ENCODE measurements at places on chromosomes 7 and 10.

- no peak overlapping the region for H3K4me3 ChIP-seq
- H3K27me3 ChIP-seq = no peaks in the 10 kb centered on the region
- no peak overlapping the region for H3K27ac ChIP-seq
- DNase-seq = no peak
Observed at GRCh38 chr10:126895214-126895781, 9.9 kb upstream of the DOCK1 start.

DNA sequence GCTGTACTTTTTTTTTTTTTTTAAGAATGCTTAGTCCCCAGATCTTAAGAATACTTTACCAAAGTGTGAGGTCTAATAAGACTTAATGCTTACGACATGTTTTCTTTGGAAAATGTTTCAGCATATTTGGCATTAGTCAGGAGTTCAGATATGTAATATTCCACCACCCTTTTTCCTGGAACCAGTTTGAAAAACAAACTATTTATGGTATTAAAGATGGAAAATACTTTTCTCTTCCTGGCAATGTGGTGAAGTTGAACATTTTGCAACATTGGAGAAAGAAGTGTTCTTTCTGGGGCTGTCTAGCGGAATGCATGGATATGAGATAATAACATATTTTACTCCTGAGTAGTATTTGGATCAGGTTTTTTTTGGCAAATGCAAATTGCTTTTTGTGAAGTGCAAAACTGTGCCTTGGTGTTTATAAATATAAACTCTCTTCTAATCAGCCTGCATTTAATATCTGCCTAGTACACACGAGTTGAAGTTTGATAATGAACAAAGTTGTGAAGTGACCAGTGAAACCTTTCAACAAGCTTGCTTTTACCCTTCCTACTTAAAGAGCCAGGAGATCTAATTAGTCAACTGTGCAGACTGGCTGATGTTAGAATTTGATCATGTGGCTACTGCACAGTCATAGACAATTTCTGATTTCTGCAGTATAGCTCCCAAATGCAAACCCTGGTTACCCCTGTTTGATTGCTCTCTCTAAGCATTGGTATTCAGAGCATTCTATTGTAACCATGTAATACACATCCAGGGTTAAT lies 20.9 kb downstream of the MAP3K8 start:
- H3K4me1 ChIP-seq = peaks cover 41% of the 10 kb centered on the region
- no peak overlapping the region for H3K27ac ChIP-seq
- peaks cover 22% of the 10 kb centered on the region for H3K36me3 ChIP-seq
- no peaks in the 10 kb centered on the region for H3K27me3 ChIP-seq

- no peaks in the 10 kb centered on the region for H3K4me1 ChIP-seq
- no peak overlapping the region for H3K4me3 ChIP-seq
- H3K27ac ChIP-seq = no peak overlapping the region
- no peaks in the 10 kb centered on the region for H3K36me3 ChIP-seq
- no peak for DNase-seq
Observed at GRCh38 chr7:37759526-37759925, 76.0 kb downstream of the GPR141 start.

DNA sequence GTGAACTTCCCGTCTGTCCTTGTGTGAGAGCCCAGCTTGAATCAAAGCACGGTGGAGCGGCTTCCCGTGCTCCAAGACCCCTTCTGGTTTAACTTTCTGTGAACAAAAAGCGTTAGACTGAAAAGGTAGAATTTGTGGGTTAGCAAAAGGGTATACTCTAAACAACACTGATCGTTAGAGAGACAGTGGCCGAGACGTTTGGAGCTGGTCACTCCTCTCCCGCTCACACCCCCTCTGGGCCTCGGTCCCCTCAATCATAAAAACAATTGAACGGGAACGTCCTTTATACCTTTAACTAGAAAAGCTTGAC lies 502 bp downstream of the PRKRIP1 start:
- peaks cover 16% of the 10 kb centered on the region for H3K4me1 ChIP-seq
- DNase-seq = no peak
- peak overlapping the region; percentile 95 for H3K4me3 ChIP-seq
- peaks cover 10% of the 10 kb centered on the region for H3K36me3 ChIP-seq
- H3K27ac ChIP-seq = peak overlapping the region; percentile 81

- no peak for DNase-seq
- no peaks in the 10 kb centered on the region for H3K36me3 ChIP-seq
- H3K27me3 ChIP-seq = no peaks in the 10 kb centered on the region
- H3K4me3 ChIP-seq = no peak overlapping the region
- H3K4me1 ChIP-seq = no peaks in the 10 kb centered on the region
- no peak overlapping the region for H3K27ac ChIP-seq
Observed at GRCh38 chr10:78829565-78829964, 239.2 kb upstream of the ZMIZ1 start.

- no peak overlapping the region for H3K27ac ChIP-seq
- no peaks in the 10 kb centered on the region for H3K36me3 ChIP-seq
- no peak for DNase-seq
- H3K27me3 ChIP-seq = no peaks in the 10 kb centered on the region
- no peaks in the 10 kb centered on the region for H3K4me1 ChIP-seq
Observed at GRCh38 chr10:115762029-115762428, 511.0 kb downstream of the GFRA1 start.

GRCh38 chr7:141991140-141991539 lies 4.5 kb upstream of the MGAM start:
- no peak overlapping the region for H3K4me3 ChIP-seq
- no peaks in the 10 kb centered on the region for H3K4me1 ChIP-seq
- H3K27me3 ChIP-seq = no peaks in the 10 kb centered on the region
- no peak overlapping the region for H3K27ac ChIP-seq

DNA sequence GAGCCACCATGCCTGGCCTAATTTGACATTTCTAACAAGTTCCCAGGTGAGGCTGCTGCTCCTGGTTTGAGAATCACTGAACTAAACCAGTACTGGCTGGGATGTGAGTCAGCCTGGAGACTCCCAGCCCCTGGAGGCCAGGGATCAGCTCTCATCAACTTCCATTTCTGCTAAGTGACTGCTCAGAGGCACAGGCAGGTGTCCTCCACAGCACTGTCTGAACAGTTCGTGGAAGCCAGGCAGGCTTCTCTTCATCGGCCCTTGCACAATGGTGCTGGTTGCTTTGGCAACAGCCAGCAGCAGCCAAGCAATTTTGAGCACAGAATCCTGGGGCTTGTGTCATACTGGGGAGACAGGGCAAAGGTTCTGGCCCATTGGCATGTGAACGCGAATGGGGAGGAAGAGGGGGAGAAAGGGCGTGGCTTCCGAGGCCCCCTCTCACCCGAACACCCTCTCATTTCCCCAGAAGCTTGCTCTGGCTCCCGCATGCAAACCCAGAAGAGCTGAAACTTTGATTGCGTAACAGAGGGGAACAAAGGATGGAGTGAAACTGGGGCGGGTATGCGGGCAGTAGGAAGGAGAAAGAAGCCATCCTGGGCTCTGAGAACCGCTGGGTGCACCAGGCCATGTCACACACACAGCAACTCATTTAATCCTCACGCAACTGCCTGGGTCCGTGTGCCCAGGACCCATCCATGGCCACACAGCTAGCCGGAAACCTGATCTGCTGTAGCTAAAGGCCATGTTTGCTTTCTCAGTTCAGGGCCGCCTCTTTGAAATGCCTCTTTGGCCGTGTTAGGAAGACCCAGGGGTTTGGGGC lies 9.0 kb upstream of the POR start:
- no peak overlapping the region for H3K4me3 ChIP-seq
- DNase-seq = no peak
- H3K36me3 ChIP-seq = no peaks in the 10 kb centered on the region

DNA sequence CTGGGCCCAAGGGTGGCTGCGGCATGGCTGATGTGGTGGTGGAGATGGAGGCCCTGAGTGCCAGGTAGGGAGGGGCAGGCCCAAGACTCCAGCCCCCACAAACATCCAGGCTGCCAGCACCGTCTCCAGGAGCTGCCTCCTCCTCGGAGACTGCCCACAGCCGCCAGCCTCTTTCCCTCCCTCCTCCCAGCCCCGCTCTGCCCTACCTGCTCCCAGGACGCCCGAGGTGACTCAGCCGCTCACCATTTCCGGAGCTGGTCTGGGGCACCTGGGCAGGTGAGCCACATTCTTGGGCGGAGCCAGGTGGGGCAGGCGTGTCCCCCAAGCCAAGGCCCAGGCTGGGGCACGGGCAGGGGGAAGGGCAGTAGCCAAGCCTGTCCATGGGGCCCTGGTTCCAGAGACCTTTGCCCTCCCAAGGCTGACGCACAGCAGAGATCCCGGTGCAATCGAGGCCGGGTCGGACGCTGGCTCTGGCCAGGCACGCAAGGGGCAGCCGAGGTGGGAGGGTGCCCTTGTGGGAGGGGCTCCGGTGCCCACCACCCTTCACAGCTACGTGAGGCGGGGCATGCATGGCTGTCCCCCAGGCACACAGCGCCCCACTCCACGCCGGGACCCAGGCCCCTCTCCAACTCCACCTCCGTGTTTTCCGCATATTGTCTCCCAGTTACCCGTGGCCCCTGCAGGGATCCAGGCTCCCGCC lies 8.8 kb downstream of the ADAP1 start:
- H3K27me3 ChIP-seq = no peaks in the 10 kb centered on the region
- no peak overlapping the region for H3K27ac ChIP-seq
- H3K36me3 ChIP-seq = no peaks in the 10 kb centered on the region
- H3K4me1 ChIP-seq = no peaks in the 10 kb centered on the region
- H3K4me3 ChIP-seq = no peak overlapping the region

GRCh38 chr10:127149501-127150081 lies 46.8 kb downstream of the INSYN2A start:
- no peaks in the 10 kb centered on the region for H3K4me1 ChIP-seq
- no peak for DNase-seq
- H3K36me3 ChIP-seq = no peaks in the 10 kb centered on the region
- no peak overlapping the region for H3K4me3 ChIP-seq
- H3K27me3 ChIP-seq = no peaks in the 10 kb centered on the region

DNA sequence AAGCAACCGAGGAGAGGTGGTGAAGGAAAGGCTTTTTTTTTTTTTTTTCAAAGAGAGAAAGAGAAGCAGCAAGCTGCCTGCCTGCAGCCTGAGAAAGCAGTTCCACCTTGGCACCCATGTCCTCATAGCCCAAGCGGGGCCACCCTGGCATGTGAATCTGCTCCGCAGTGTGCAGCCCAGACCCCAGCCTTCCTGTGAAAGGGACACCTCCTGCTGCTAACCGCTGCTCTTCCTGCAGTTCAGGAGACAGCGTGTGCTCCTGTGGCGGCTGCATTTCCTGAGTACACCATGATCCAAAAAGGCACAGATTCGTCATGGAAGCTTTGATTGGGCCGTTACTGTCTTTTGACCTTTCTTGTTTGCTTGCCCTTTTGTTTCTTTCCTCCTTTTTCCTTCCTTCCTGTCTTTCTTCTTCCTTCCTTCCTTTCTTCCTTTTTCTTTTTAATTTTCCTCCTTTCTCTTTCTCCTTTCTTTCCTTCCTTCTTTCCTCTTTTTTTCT lies 38.1 kb downstream of the IKZF1 start:
- no peaks in the 10 kb centered on the region for H3K27me3 ChIP-seq
- H3K4me3 ChIP-seq = peak overlapping the region; percentile 13
- no peak overlapping the region for H3K27ac ChIP-seq
- peaks cover 18% of the 10 kb centered on the region for H3K36me3 ChIP-seq
- H3K4me1 ChIP-seq = peaks cover 98% of the 10 kb centered on the region

DNA sequence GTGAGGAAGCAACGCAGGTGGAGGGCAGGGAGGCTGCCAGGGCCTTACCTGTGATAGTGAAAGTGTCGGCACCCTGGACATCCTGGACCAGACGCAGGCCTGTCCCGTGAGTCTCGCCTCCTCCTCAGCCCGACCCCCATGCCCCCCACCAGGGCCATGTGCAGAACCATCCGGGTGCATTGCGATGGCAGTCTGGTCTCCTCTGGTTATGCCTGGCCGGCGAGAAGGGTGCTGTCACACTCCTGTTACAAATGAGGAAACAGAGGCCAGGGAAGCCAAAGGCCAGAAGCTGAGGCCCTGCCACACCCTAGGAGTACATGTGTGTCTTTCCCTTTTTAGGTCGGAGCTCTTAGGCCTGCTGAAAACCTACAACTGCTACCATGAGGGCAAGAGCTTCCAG lies 7.2 kb downstream of the DEPP1 start:
- DNase-seq = no peak
- no peaks in the 10 kb centered on the region for H3K36me3 ChIP-seq
- H3K27ac ChIP-seq = no peak overlapping the region
- H3K4me3 ChIP-seq = no peak overlapping the region

DNA sequence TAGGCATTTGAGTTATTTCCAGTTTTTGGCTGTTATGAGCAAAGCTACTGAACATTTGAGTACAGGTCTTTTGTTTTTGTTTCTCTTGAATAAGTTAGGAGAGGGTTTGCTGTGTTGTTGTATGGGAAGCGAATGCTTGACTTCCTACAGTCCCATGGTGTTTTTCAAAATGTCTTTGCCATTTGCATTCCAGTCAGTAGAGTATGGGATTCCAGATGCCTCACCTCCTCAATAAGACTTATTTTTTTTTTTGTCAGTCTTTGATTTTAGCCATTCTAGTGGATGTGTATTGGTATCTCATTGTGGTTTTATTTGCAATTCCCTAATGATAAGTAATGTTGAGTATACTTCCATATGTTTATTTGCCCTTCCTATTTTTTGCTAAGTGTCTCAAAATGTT lies 19.4 kb downstream of the CDK13 start:
- no peaks in the 10 kb centered on the region for H3K27me3 ChIP-seq
- no peak for DNase-seq
- no peak overlapping the region for H3K27ac ChIP-seq
- no peak overlapping the region for H3K4me3 ChIP-seq
- no peaks in the 10 kb centered on the region for H3K36me3 ChIP-seq

DNA sequence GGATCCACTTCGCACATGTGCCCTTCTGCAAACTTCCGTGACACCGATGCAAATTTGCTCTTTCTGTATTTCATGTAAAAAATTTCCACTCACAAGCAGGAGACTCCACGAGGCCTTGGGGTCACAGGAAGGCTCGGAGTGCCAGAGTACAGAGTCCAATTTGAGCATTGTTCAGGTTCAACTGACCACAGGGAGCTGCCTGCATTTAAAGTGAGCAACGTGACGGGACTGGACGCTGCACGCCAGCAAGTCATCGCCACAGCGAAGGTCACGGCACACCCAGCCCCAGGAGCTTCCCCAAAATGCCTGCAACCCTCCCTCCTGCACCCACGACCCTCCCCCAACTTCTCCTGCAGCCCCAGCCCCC lies 41.5 kb upstream of the NKX6-2 start:
- H3K27me3 ChIP-seq = no peaks in the 10 kb centered on the region
- no peak overlapping the region for H3K27ac ChIP-seq
- H3K36me3 ChIP-seq = no peaks in the 10 kb centered on the region
- H3K4me1 ChIP-seq = no peaks in the 10 kb centered on the region
- no peak overlapping the region for H3K4me3 ChIP-seq
- no peak for DNase-seq

Measured in CD8-positive, alpha-beta memory T cell (primary cell).